ENCODE measurements at places on chromosomes 16 and 17.

DNA sequence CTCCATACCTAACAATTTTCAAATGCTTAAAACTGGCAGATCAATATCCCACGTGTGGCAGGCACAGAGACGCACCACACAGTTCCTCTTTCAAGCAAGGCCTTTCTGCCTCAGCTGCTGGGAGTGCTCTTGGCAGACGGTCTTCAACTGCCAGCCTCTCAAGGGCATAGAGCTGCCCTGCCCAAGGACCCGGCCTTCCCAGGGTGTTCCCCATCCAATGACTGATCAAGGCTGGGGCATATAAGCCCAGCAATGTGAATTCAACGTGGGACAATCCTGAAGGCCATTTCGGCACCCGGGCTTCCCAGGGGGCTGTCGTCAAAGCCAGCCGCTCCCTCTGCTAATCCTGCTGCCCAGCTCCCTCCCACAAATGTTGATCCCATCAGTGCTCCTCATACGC, 107.1 kb downstream of the STX8 start:
- DNase-seq = no peak

GRCh38 chr17:73592501-73592961, 51.7 kb downstream of the SDK2 start:
- peak; percentile 24 for DNase-seq

DNA sequence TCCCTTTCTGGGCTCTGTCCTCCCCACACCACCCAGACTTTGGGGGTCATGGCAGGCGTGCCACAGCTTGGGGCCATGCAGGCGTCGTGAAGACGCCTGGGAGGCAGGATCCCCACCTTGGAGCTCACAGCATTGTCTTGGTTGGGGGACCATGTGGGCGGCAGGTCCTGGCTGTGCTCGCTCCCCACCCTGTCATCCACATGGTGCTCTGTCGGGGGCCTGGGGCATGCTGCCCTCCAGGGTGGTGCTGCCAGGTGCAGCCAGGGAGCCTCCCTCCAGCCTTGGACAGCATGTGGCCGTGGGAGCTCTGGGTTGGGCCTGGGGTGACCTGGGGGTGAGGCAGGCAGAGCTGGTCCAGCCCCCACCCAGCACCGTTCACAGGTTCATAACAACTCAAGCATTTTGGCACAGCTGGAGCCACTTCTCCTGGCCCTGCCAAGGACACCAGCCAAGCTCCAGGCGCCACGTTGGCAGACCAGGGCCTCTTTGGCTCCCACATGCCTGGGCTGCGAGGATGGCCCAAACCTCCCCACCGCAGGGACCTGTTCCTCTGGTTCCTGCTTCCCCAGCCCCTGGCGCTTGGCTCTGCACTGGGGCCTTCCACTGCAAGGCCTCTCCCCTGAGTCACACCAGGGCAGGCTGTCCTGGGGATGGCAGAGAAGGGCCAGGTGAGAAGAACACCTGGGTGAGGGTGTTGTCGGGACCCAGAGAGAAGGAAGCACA, 15.1 kb upstream of the ATP6V0C start:
- DNase-seq = no peak

- DNase-seq = no peak
Measured at GRCh38 chr17:76687298-76688164, 23.2 kb downstream of the MXRA7 start.

DNA sequence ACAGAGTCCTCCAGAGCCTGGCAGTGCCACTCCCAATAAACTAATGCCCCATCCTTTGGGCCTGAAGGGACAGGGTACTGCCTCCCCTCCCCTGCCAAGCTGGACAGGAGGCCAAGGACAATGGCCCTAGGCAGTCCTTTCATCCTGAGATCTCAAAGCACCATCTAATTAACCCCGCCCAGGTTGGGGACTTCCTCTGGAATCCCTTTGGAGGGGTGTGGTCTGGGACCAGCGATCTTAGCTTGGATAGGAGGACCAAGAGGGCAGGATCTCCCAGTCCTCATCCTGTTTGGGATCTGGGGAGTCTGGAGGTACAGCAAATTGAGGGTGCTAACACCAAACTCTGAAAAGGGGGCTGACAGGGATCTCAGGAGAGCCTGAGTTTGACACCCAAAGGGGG, 18.2 kb upstream of the SP6 start:
- DNase-seq = no peak

DNA sequence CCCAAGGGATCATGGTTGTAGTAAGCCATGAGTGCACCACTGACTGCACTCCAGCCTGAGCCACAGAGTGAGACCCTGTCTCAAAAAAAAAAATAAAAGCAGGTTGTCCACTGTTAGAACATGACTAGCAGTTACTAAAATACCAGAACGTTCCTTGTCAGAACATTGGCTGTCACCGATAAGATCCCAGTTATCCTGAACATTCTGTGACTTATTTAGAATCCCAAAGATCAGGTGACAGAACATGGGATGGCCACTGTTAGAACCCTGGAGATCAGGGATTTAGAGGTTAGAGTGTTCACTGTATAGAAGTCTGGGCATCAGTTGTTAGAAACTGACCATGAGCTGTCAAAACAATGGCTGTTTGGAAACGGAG, 8.6 kb downstream of the CES4A start:
- DNase-seq = no peak

- DNase-seq = no peak
Measured at GRCh38 chr16:83113811-83114210, 487.0 kb downstream of the CDH13 start.

- DNase-seq = no peak
Measured at GRCh38 chr17:924711-925475, 54.7 kb downstream of the NXN start.

GRCh38 chr17:36525113-36525512, 9.6 kb downstream of the MYO19 start:
- no peak for DNase-seq

GRCh38 chr16:78189121-78189520, 89.7 kb downstream of the WWOX start:
- no peak for DNase-seq

GRCh38 chr17:50604513-50604912, 30.2 kb upstream of the ABCC3 start:
- no peak for DNase-seq

GRCh38 chr16:66003201-66003600, 363.3 kb upstream of the CDH5 start:
- no peak for DNase-seq

- DNase-seq = no peak
Measured at GRCh38 chr16:88548131-88548874, 21.9 kb upstream of the ZC3H18 start.

GRCh38 chr16:83609178-83609577, 198.6 kb upstream of the HSBP1 start:
- DNase-seq = no peak

DNA sequence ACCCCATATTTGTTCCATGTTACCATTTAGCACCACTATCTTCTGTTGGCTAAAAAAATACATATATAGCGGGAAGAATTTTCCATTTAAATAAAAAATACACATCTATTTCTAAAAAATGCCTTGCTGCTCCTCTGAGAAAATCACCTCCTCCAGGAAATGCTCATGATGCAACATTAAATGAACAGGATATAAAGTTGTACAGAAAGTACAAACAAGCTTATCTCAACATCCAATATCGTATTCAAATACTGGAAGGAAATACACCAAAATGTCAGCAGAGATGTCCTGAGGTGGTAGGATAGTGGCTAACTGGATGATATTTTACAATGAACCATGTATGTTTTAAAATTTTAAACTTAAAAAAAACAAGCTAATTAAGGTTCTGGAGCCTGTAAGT, 21.3 kb downstream of the GNA13 start:
- no peak for DNase-seq

- peak; percentile 49 for DNase-seq
Measured at GRCh38 chr17:17568772-17569195, 22.7 kb downstream of the PEMT start.

DNA sequence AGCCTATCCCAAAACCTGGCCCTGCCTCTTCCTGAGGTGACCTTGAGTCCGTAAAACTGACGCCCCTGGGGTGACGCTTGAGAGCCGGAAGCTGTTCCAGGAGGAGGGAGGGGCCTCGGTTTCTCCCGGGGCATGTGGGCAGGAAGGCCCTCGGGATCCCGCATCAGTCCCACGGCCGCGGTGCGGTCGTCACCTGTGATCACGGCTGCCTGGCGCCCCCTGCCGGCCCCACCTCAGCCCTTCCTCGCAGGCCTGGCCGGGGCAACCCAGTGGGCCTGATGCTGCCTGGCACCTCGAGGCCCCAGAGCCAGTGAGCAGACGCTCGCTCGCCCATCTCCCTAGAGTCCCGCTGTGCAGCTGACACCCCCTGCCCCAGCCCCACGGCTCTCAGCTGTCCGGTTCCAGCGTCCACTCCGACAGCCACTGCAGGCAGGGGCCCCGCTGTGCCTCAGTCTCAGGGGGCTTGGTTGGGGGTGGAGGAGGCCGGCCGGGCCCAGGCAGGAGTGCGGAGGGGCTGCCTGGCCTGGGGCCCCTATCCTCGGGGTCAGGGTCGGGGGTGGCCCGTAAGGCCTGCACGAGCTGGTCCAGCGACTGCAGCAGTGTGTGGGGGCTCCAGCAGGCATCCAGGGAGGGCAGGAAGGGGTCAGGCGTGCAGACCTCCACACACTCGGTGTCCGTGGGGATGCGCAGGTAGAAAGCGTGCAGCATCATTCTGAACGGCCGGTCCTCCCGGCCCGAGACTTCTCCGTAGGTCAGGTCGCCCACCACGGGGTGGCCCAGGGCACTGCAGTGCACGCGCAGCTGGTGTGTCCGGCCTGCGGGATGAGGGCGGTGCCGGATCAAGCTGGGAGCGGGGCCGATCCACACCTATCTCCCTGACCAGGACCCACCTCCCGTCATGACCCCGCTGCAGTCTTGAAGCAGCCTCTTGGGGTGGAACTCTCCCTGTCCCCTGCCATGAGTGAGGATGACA, 2.3 kb downstream of the RPUSD1 start:
- peak; percentile 77 for DNase-seq

- no peak for DNase-seq
Measured at GRCh38 chr17:13734880-13735279, 133.2 kb upstream of the HS3ST3A1 start.

- no peak for DNase-seq
Measured at GRCh38 chr17:2958706-2959222, 104.6 kb downstream of the OR1D5 start.

DNA sequence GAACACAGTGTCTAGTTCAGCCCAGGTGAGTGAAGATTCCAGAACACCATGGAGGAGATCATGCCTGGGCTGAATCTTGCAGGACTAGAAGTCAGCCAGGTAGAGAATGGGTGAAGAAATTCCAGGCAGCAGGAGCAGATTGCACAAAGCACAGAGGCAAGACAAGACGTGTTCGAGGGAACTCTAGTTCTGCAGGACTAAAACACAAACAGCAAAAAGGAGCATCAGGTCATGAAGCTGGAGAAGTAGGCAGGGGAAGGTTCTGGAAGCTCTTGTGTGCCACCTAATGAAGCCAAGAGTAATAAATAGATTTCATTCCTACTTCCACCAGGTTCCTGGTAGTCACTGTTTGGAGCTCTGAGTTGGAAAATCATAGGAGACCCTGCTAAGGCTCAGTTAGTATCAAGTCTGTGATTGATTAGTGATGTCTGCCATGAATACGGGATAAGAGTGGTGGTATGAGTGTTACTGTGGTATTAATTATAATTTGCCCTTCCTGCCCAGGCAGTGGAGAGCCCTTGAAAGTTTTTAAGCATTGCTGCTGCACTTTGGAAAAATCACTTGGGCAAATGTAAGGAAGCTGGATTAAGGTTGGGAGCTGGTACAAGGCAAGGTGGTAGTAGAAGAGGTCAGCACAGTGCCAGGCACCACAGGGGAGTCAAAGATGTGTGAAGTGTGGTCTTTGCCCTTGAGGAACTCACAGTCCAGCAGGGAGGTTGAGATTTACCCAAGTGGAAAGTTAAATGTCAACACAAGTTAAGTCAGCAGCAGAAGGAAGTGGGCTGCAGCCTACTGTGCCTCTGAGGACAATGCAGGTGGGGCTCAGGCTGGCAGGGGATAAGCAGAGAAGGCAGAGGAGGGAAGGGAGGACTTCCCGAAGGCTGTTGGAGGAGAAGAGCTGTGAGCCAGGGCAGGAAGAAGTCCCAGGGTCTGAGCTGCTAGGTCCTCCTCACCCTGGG, 13.5 kb upstream of the FOXN1 start:
- no peak for DNase-seq

GRCh38 chr17:81092518-81093095, 57.7 kb downstream of the BAIAP2 start:
- no peak for DNase-seq

- no peak for DNase-seq
Measured at GRCh38 chr16:67504031-67505021, 21.0 kb upstream of the AGRP start.

GRCh38 chr16:74998481-74999218, at the start of gene ZNRF1:
Gene ZNRF1, plus strand, starts transcription at chr16:74999024. Its CDS starts 648 bp downstream, at chr16:74999672.
- peak; percentile 80 for DNase-seq

- no peak for DNase-seq
Measured at GRCh38 chr17:79154446-79154845, 79.8 kb downstream of the ENGASE start.

DNA sequence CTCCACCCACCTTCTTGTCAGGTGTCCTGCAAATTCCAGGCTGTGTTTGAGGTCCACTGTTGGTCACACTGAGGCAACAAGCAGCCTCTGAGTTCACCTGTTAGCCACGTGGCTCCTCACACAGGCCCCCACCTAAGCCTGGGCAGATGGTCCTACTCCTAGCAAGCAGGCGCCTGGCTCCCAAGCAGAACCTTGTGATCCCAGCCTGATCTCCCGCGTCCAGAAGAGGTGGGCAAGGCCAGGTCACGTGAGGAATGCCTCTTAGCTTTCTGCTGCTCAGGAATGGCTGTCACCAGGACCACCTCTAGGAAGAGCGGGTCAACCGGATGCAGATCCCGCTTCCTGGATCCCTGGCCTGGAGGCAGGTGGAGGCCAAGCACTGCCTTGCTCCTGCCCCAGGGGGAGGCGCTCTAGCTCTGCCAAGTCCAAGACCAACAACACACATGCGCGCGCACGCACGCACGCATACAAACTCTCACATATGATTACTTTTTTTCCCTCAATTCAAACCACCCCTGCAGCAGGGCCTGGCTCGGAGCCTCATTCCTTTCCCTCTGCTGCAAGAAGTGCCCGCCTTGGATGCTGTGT, 9.5 kb downstream of the CYB561 start:
- no peak for DNase-seq

DNA sequence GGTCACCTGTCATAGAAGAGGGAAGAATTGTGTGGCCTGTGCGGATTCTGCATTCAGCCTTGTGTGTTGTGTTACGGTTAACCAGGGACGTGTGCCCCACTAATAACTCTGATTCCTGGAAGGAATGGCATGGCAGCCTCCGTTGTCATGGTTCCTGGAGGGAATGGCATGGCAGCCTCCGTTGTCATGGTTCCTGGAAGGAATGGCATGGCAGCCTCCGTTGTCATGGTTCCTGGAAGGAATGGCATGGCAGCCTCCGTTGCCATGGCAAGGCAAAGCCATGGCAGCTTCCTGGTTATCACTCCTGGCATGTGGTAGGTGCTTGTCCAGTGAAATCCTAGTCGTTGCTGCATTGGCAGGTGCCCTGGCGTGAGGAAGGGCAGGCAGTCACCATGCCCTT, 8.9 kb downstream of the SPG7 start:
- DNase-seq = no peak

DNA sequence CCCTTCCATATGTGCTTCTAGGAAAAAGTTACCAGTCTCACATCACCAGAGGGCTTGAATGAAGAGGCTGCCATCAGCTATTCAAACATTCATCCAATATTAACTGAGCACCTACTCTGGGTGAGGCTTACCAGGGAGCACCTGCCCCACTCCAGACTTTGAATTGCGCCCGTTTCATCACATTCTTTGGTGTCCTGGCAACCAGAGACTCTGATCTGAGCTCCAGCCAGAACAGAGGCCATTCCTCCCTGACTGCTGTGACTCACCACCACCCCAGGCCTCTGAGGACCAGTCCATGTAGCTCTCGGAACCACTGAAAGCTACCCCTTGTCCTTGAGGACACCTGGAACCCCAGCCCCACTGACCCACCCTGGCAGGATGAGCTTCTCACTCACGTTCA, at the start of gene C16orf96:
Gene C16orf96 (plus strand): TSS at position 229 of the 400 bp plus-strand sequence. CDS start 150 bp downstream, at position 379.
- no peak for DNase-seq
